ENCODE measurements at places on chromosomes 7 and 10. TPM values are rescaled to one million over a fixed set of nuclear protein-coding genes. Genes with fewer than 3 reads are reported as not detected.

DNA sequence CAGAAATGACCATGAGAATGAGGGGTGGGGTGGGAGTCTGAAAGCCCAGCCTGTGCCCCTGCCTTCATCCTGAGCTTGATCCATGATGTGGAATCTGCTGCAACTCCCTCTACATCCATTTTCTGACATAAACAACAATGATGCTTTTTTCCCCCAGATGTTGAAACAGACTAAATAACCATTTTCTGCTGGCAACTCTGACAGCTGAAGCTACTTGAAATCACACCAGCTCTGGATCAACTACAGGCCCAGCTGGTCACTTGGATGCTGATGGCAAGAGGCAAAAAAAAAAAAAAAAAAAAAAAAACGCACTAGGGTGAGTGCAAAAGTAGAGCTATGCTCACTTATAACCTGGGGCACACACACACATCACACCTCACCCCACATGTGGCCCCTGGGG lies 74.2 kb downstream of the FAM107B start:
- H3K4me3 ChIP-seq = no peak overlapping the region
- no peaks in the 10 kb centered on the region for H3K4me1 ChIP-seq
- no peaks in the 10 kb centered on the region for H3K36me3 ChIP-seq
- no peak overlapping the region for H3K27ac ChIP-seq

GRCh38 chr10:58674251-58674650 lies 161.6 kb downstream of the BICC1 start:
- no peak for DNase-seq
- H3K36me3 ChIP-seq = no peaks in the 10 kb centered on the region
- H3K4me3 ChIP-seq = no peak overlapping the region
- H3K4me1 ChIP-seq = no peaks in the 10 kb centered on the region
- no peaks in the 10 kb centered on the region for H3K27me3 ChIP-seq

GRCh38 chr7:34457329-34457728 lies 200.7 kb upstream of the NPSR1 start:
- H3K27me3 ChIP-seq = no peaks in the 10 kb centered on the region
- no peaks in the 10 kb centered on the region for H3K36me3 ChIP-seq
- H3K27ac ChIP-seq = no peak overlapping the region
- no peaks in the 10 kb centered on the region for H3K4me1 ChIP-seq

DNA sequence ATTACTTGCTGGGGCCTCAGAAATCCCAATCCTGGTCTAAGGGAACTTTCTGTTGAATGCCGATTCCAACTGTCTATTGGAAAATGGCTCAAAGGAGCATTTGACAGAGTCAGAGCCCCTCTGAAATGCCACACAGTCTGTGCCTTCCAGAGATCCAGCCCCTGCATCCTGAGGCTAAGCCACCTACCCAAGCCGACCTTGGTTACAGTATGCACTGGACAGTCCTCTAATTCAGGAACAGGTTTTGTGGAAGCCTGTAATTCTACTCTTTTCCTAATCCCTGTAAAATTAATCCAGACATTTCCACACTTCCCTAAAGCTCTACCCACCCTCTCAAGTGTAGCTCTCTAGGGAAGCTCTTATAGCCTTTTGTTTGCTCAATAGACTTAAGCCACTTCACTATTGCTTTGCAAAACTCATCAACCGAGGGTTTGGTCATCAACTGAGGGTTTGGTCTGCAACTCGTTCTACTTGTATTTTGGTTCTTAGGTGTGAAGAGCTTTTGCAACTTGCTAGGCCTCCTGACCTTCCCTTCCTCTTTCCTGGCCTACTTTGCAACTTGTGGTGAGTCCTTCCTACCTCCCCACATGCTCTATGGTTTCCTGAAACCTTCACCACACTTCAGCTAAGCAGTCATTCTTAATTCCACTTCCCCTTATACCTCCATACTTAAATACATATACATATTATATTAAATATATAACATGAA lies 364.8 kb downstream of the SFMBT2 start:
- no peak overlapping the region for H3K27ac ChIP-seq
- no peak overlapping the region for H3K4me3 ChIP-seq
- H3K36me3 ChIP-seq = no peaks in the 10 kb centered on the region
- H3K4me1 ChIP-seq = no peaks in the 10 kb centered on the region

DNA sequence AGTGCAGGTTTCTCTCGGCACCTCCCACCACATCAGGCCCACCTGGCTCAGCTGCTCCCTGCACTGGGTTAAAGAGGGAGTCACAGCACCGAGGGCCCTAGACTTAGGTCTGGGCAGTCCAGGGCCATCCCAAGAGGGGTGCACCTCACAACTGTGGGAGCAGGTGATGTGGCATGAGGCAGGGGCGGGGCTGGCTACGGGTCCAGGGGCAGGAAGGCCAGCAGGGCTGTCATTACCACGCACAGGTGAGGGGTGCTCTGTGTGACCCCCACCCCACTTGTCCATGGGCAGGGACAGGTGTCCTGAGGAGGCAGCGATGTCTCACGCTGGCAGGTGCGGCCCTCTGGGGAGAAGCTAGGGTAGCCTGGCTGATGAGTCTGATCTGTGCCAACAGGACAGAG lies 40.5 kb upstream of the DPYSL4 start:
- no peak overlapping the region for H3K4me3 ChIP-seq
- H3K4me1 ChIP-seq = no peaks in the 10 kb centered on the region
- H3K36me3 ChIP-seq = no peaks in the 10 kb centered on the region
- no peak overlapping the region for H3K27ac ChIP-seq

GRCh38 chr10:97585439-97585811 lies 1.2 kb downstream of the HOGA1 start:
- no peaks in the 10 kb centered on the region for H3K36me3 ChIP-seq
- peaks cover 6% of the 10 kb centered on the region for H3K4me1 ChIP-seq
- no peak for DNase-seq
- H3K4me3 ChIP-seq = no peak overlapping the region

DNA sequence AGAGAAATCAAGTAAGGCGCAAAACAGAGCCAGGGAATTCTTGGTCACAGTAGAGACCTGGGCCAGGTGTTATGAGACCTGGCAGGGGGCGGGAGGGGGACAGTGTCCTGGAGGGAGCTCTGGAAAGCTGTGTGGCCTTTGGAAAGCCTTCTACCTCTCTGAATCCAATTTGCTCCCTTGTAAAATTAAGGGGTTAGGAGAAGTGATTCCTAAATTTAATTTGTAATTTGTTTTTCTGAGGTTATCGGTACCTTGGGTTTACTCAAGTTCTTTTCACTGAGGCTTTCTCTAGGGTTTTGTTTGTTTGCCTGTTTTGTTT lies 920.8 kb downstream of the TYW1 start:
- H3K4me3 ChIP-seq = no peak overlapping the region
- no peak for DNase-seq
- peaks cover 11% of the 10 kb centered on the region for H3K4me1 ChIP-seq
- no peaks in the 10 kb centered on the region for H3K36me3 ChIP-seq

GRCh38 chr7:44152971-44153947 lies 12.1 kb upstream of the MYL7 start:
- no peaks in the 10 kb centered on the region for H3K36me3 ChIP-seq
- DNase-seq = no peak
- H3K27ac ChIP-seq = no peak overlapping the region
- no peaks in the 10 kb centered on the region for H3K4me1 ChIP-seq
- no peaks in the 10 kb centered on the region for H3K27me3 ChIP-seq

DNA sequence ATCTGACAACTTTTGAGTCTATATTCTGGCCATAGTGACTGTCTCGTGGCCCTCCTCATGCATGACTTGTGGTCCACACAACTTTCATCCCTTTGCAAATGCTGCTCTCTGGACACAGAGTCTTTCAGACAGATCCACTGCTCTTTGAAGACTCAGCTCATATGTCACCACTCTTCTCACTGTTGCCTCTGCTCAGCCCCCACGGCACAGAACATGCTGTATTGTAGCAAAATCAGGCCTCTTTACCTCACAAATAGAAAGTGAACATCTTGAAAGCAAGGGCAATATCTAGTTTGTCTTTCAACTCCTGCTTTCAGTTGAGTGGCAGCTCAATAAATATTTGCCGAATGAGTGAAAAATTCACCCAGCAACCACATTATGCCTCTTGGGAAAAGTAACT lies 443.5 kb downstream of the NRG3 start:
- H3K36me3 ChIP-seq = no peaks in the 10 kb centered on the region
- DNase-seq = no peak
- H3K27me3 ChIP-seq = no peaks in the 10 kb centered on the region
- H3K27ac ChIP-seq = no peak overlapping the region
- no peaks in the 10 kb centered on the region for H3K4me1 ChIP-seq

DNA sequence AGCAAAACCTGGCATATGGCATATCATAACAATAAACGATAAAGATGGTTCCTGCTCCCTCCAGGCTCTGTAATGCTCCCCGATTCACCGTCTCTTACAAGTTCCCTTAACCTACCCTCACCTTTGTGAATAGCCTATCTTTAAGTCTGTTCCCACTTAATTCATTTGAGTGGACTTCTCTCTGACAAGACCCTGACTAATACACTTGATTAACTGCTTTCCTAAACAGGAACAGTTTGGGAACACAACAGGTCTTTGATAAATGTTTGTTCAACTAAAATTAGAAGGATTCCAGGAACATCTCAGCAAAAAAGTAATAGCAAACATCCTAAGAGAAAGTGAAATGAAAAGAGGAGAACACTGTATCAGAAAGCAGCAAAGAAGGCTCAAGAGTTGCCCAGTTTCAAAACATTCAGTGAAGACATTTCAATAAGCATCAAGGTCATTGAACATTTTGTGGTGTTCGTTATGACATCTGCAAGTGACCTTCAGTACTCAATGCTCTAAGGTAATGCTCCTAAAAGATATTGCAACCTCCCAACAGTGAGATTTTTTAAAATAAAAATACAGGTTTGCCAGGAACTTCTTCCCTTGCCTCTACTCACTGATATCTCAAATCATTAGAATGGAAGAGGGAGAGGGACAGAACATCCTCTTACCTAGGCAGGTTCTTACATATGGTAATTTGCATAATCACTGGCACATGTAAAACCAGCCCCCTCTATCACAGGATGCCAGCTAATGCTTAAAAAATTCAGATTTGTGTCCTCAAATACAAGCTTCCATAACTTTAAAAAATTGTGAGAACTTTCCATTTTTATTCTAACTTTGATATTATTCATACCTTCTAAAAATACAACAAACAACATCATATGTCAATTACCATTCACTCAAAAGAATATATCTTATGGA lies 11.4 kb upstream of the ARHGAP12 start:
- H3K27me3 ChIP-seq = no peaks in the 10 kb centered on the region
- no peaks in the 10 kb centered on the region for H3K4me1 ChIP-seq
- H3K36me3 ChIP-seq = no peaks in the 10 kb centered on the region
- no peak for DNase-seq
- no peak overlapping the region for H3K4me3 ChIP-seq
- no peak overlapping the region for H3K27ac ChIP-seq

IKZF5 gene
- 11.8 TPM for total RNA-seq

ZP3 gene
- total RNA-seq = 0.94 TPM

TPK1 gene
- 7.3 TPM for total RNA-seq

AKR1C4 gene
- not detected for total RNA-seq

ADCYAP1R1 gene
- total RNA-seq = 0.27 TPM

MRPS16 gene
- 57.6 TPM for total RNA-seq
